Esophagus mucosa (tissue), 1 donor: ENCODE measurements at places on chromosomes 7 and 10. TPM values are rescaled to one million over a fixed set of nuclear protein-coding genes. Genes with fewer than 3 reads are reported as not detected.

Gene CYP3A4
- total RNA-seq: 0.24 TPM

Gene LIPJ
- 0.12 TPM for total RNA-seq

DNA sequence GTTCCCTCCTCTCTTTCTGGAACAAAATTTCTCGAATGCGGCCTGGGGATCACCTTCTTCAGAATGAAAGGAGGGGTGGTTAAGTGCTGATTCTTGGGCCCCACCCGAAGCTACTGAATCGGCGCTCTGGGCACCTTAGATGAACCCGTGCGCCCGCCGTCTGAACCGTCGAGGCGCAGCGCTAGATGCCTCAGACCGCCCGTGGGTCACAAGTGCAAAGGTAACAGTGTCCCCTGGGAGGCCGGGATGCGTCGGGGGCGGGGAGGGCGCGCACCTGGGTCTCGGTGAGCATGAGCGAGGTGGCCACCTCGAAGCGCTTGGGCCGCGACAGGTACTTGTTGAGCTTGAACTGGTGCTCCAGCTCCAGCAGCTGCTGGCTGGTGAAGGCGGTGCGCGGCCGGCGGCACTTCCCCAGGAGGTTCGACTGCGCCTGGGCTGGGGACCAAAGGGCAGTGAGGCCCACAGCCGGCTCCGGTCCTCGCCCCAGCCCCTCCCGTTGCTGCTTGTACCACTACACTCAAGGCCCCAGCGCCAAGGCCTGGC, 4.2 kb downstream of the MNX1 start:
- no peak for ATAC-seq

- ATAC-seq: peak; percentile 79
Observed at GRCh38 chr10:23331567-23332301, 12.9 kb downstream of the C10orf67 start.

GRCh38 chr10:81784111-81784597, 90.8 kb upstream of the NRG3 start:
- no peak for ATAC-seq
